ENCODE measurements at places on chromosomes 1 and 21. TPM values are rescaled to one million over a fixed set of nuclear protein-coding genes. Genes with fewer than 3 reads are reported as not detected.

- peak; percentile 15 for DNase-seq
Observed at GRCh38 chr1:28417441-28417922, 47.9 kb downstream of the PHACTR4 start.

DNA sequence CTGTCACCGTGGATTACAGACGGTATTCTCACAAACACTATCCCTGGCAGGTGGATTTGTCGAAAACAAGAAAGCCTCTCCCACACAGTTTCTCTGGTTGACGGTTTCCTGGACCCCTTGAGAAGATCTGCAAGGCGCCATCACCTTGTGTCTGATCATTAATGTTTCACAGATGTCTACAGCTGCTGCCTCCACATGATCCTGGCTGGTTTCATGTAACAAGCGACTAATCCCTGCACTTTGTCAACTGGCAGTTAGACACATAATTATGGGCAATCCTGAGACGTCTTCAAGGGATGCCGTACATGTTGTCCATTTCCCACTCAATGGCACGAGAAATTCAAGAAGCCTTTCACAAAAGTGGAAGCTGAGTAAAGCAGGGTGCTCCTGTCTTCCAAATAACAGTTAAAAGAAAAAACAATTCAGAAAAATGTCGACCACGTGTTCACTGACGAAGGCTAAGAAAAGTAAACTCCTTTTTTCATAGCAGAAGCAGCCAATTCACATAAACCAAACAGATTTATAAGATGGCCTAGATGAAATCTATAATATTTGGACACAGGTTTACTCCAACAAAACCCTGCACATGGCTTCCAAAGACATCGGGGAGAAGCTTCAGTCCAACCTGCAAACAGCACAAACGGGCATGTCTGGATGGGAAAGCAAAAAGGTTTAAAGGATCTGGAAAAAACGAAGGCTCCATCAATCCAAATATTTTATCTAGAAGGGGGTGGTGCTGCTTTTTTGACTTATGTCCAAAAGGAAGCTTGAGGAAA lies 52.2 kb downstream of the CAPZB start:
- DNase-seq = peak; percentile 36

AKR1A1 gene
- 235 TPM for polyA plus RNA-seq

CHIA gene
- not detected for polyA plus RNA-seq

NCF2 gene
- polyA plus RNA-seq = 3.1 TPM

DNA sequence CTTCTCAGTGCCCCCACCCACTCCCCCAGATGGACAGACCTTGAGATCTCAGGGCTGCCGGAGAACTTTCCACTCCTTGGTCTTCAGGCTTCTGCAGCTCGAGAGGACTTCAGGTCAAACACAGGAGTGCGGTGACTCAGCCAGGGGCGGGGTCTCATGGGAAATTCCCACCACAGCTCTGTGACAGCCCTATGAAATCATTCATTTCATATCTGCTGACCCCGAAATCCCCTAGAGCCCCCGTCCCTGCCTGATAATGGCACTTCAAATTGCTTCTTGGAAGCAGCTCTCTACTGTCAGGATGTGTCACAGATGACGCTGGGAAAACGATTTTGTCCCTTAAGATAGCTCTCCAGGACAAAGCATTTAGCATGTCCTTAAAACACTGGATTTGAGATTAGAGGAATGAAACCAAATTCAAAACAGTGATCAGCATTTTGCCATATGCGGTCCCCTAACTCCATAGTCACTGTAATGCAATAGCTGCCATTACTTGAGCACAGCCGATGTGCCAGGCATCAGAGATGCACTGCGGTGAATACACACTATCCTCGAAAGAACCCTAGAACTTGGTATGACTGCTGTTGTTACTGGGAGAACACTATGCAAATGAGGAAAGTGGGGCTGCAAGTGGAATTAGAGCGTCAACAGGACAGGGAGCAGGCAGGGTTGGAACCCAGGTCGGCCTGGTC lies at the start of gene TNFRSF9:
TNFRSF9 (minus strand) TSS at position 95 of the 692 bp plus-strand sequence. CDS start 845 bp downstream, outside the sequence.
- peak; percentile 61 for DNase-seq

- no peak for DNase-seq
Observed at GRCh38 chr1:46617108-46617800, 643 bp upstream of the MOB3C start.

DNA sequence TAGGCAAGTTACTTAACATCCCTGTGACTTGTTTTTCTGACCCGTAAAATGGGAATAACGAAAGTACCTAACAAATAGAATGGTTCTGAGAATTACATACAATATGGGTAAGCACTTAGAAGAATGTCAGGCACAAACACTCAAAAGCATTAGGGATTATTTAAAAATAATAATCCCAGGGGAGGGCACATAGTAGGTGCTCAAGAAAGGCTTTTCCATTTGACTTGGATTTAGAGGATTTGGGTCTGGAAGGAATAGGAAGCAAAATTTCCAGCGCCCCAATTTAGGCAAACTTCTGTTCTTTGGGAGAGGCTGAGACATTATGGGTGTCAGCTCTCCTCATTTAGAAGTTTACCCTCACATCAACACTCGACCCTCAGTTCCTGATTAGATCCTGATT lies 115.5 kb downstream of the SYF2 start:
- DNase-seq = no peak

S100A7 gene
- 1.0 TPM for polyA plus RNA-seq

DNA sequence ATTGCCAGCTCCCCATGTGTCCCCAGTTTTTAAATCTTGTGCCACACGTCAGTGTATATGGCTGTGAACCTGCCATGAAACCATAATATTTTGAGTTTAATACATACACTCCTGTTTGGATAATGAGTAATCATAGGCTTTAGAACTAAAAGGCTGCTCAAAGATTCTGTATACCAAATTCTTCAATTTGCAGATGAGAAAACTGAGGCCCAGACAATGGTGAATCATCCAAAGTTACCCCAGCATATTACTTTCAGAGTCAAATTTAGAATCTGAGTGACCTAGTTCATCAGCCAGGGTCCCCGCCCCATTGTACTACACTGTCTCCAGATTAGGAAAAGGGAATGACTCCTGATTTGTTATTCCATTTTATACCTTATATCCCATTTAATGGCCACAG lies 224.6 kb downstream of the FGGY start:
- DNase-seq = no peak

- DNase-seq = no peak
Observed at GRCh38 chr21:45922648-45923047, 58.9 kb upstream of the COL6A1 start.

TRIM46 gene
- polyA plus RNA-seq = 1.9 TPM

DNA sequence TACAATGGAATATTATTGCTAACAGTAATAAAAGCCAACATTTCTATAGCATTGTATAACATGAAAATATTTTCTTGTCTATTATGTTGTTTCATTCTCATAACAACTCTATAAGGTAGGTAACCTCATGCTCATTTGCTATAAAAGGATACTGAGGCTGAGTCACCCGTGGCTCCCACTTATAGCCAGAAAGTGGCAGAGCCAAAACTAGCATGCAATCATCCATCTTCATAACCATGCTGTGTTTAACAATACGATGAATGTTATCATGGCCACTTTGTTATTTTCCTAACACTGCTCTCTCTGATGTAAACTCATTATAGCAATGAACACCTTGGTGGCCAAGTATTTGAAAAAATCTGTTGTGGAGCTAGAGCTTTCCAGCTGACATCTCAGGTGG lies 80.8 kb upstream of the JUN start:
- no peak for DNase-seq

TEDDM1 gene
- not detected for polyA plus RNA-seq

DNA sequence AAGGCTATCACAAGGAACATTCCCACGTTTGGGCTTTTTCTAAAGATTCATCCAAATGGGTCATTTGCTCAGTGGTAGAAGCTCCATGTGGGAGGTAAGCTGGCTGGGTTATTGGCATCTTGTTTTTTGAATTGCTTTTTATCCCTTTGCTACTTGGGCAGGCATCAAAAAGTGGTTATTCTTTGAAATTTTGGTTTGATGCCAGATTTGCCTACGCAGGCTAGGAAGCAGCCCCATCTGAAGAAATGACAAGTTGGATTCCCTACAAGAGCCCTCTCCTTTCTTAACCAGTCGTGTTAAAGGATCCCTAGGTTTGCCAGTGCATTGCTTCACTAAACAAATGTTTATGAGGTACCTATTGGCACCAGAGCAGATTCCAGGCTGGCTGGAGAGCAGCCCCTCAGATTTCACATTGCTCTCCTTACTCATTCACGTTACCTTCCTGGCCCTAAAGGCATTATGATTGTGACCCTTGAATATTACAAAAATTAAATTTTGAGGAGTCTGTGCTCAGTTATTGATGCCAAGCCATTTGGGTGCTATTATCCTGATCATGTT lies 38.8 kb downstream of the ARID1A start:
- DNase-seq = no peak
